ENCODE measurements at places on chromosomes 2 and 18.

GRCh38 chr2:181781078-181781786 lies 100.9 kb upstream of the NEUROD1 start:
- H3K4me3 ChIP-seq: no peak overlapping the region
- H3K4me1 ChIP-seq: peaks cover 6% of the 10 kb centered on the region

- no peaks in the 10 kb centered on the region for H3K36me3 ChIP-seq
- no peaks in the 10 kb centered on the region for H3K27me3 ChIP-seq
- no peak overlapping the region for H3K4me3 ChIP-seq
- no peaks in the 10 kb centered on the region for H3K4me1 ChIP-seq
These were observed 358.9 kb downstream of the ARL6IP6 start for GRCh38 chr2:153077311-153077710.

- H3K4me1 ChIP-seq: no peaks in the 10 kb centered on the region
- no peak for DNase-seq
- no peak overlapping the region for H3K4me3 ChIP-seq
- H3K36me3 ChIP-seq: no peaks in the 10 kb centered on the region
These were observed 217.4 kb downstream of the CDCA7 start for GRCh38 chr2:173571887-173572680.

GRCh38 chr18:26121476-26121875 lies 12.2 kb upstream of the PSMA8 start:
- peaks cover 10% of the 10 kb centered on the region for H3K27me3 ChIP-seq
- no peaks in the 10 kb centered on the region for H3K4me1 ChIP-seq
- H3K27ac ChIP-seq: no peak overlapping the region

- H3K4me1 ChIP-seq: no peaks in the 10 kb centered on the region
- no peak overlapping the region for H3K4me3 ChIP-seq
These were observed 23.6 kb downstream of the TMEM178A start for GRCh38 chr2:39689272-39689841.

DNA sequence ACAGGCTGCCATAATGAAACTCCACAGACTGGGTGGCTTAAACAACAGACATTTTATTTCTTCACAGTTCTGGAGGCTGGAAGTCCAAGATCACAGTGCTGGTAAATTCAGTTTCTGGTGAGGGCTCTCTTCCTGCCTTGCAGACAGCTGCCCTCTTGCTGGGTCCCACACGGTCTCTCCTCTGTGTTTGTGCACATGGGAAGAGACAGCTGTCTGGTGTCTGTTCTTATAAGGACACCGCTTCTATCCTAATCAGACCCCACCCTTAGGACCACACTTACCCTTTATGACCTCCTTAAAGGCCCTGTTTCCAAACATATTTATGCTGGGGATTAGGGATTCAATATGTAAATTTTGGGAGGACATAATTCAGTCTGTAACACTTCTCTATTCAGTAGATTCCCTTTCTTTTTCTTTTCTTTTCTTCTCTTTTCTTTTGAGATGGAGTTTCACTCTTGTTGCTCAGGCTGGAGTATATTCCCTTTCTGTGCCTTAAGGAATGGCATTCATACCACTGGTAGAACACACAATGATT lies 18.9 kb downstream of the CTIF start:
- H3K4me3 ChIP-seq: no peak overlapping the region
- H3K36me3 ChIP-seq: no peaks in the 10 kb centered on the region
- H3K27me3 ChIP-seq: no peaks in the 10 kb centered on the region
- H3K27ac ChIP-seq: no peak overlapping the region
- H3K4me1 ChIP-seq: peaks cover 1% of the 10 kb centered on the region

DNA sequence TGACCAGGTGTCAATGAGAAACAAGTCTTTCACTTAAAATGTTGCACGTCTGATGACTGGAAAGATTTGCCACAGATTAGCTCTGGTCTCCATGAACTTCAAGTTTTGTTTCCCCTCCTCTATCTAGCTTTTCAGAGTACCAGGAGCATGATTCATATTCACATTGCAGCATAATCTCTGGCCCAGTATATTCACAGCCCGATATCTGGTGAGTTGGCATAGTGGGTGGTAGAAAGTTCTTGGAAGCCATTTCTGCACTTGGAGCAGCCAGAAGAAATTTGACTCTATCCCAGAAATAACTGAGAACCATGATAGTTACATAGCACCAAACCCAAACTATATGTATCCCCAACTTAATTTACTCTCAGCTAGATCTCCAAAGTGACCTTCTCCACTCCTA lies 503.9 kb downstream of the PID1 start:
- H3K36me3 ChIP-seq: no peaks in the 10 kb centered on the region
- no peaks in the 10 kb centered on the region for H3K27me3 ChIP-seq
- no peaks in the 10 kb centered on the region for H3K4me1 ChIP-seq

- H3K4me1 ChIP-seq: no peaks in the 10 kb centered on the region
- no peaks in the 10 kb centered on the region for H3K36me3 ChIP-seq
- H3K27ac ChIP-seq: no peak overlapping the region
- no peak overlapping the region for H3K4me3 ChIP-seq
These were observed 68.7 kb upstream of the EDAR start for GRCh38 chr2:109057686-109058085.

DNA sequence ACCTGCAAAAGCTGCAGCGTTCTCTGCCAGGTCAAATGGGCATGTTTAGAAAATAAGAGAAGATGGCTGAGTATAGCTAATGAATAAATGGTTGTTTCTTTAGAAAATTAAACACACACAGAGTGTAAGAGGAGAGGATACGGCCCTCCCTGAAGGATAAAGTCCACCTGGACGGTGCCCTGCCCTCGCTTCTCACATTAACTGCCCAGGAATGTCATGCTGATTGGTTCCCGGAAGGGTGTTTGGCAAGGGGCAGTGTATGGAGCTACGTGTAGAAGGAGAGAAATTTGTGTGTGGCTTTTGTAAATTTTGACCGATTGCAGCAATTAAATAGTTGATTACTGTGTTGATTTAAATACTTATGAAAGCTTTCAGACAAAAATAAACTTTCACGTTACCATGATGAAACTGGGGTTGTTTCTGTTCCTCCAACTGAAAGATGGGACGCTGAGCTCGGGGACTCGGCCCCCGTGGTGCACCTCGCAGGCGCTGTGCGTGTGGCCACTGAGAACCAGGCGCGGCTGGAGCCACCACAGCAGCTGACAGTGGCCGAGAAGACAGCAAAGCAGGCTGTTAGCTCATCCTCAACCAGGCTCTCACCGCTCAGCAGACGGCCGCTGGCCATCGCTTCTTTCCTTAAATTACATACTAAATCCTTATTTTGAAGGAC lies 22.7 kb downstream of the MPPE1 start:
- no peak for DNase-seq
- no peak overlapping the region for H3K4me3 ChIP-seq
- H3K27ac ChIP-seq: no peak overlapping the region
- no peaks in the 10 kb centered on the region for H3K27me3 ChIP-seq

DNA sequence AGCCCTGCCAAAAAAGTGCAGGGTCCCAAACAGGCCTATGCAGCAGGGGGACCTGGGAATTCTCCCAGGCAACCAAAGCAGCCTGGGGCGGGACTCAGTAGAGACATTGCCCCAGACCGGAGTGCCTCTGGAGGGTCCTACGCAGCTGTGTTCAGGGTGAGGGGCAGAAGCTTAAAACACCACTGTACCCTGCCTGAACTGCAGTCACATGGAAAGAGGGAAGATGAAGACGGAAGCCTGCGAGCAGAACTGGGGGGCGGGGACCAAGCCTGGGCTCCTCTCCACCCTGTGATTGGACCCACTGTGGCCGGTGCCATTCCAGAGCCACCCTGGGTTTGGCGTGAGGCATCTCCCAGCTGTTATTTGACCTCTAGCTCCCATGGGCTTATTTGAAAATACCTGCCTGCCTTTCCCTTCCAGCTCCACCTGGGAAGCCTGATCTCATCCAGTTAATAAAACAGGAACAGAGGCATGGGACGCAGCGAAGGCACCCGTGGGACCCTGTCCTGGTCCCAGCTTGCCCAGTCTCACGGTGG lies 183.1 kb downstream of the SMAD2 start:
- H3K4me3 ChIP-seq: no peak overlapping the region
- H3K36me3 ChIP-seq: no peaks in the 10 kb centered on the region
- peaks cover 20% of the 10 kb centered on the region for H3K27me3 ChIP-seq

GRCh38 chr2:145410086-145410485 lies 890.2 kb upstream of the ZEB2 start:
- H3K27ac ChIP-seq: no peak overlapping the region
- H3K4me1 ChIP-seq: peaks cover 4% of the 10 kb centered on the region
- no peaks in the 10 kb centered on the region for H3K27me3 ChIP-seq
- no peak overlapping the region for H3K4me3 ChIP-seq
- DNase-seq: no peak
- no peaks in the 10 kb centered on the region for H3K36me3 ChIP-seq
